Progenitor cell of endocrine pancreas (in vitro differentiated cells): ENCODE measurements at places on chromosomes 5 and 9.

GRCh38 chr5:88602584-88602983 is 280.4 kb downstream of the MEF2C start:
- no peak for DNase-seq

GRCh38 chr5:179814090-179814489 is 6.6 kb upstream of the SQSTM1 start:
- no peak for DNase-seq

GRCh38 chr5:125323613-125324012 is 577.2 kb upstream of the ZNF608 start:
- no peak for DNase-seq

GRCh38 chr5:57538341-57538955 is 55.8 kb upstream of the ACTBL2 start:
- no peak for DNase-seq

DNA sequence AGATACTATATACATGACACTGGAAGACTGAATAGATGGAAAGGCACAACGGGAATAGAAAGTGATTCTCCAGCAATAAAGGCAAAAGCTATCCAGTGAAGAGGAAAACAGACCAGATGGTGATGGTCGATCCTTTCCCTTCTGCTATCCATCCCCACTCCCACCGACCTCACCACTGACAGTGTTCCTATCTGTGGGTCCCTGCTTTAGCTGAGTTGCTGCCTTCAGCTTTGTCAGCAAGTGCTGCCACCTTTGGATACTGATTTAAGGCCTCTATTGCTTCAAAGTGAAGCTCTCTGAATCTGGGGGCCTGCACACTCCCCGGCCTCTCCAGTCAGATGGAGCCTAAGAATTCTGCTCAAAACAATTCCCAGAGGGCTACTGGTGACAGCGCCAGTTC is 32.3 kb downstream of the EPB41L4A start:
- no peak for DNase-seq

DNA sequence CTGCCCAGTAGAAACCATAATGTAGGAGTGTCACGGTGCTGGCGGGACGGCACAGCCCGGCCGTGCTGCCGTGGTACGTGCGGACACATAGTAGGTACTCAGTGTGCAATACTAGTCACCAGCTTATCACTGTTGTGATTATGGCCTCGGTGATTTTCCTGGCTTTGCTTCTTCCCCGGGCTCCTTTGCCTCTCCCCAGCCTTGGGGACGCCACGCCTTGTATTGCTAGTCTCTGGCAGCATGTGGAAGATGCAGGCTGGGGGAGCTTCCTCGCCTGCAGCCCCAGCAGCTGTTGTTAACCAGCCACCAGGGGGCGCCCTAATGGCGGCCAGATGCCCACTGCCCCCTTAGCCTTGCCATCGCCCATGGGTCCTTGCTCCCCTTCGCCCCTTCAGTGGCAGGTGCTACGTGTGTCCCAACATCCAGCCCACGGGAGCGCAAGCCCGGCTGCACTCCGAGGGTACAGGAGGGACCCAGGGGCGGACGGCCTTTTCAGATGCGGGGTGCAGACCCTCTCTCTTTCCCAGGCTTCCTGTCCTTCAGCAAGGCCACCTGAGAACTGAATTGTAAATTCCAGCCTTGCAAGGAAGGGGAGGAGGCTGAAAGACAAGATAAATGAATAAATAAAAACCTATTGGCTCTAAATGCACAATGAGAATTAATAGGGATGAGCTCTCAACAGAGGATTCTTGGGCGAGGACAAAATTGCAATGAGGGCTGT is 8.0 kb downstream of the NTNG2 start:
- DNase-seq = peak; percentile 60

DNA sequence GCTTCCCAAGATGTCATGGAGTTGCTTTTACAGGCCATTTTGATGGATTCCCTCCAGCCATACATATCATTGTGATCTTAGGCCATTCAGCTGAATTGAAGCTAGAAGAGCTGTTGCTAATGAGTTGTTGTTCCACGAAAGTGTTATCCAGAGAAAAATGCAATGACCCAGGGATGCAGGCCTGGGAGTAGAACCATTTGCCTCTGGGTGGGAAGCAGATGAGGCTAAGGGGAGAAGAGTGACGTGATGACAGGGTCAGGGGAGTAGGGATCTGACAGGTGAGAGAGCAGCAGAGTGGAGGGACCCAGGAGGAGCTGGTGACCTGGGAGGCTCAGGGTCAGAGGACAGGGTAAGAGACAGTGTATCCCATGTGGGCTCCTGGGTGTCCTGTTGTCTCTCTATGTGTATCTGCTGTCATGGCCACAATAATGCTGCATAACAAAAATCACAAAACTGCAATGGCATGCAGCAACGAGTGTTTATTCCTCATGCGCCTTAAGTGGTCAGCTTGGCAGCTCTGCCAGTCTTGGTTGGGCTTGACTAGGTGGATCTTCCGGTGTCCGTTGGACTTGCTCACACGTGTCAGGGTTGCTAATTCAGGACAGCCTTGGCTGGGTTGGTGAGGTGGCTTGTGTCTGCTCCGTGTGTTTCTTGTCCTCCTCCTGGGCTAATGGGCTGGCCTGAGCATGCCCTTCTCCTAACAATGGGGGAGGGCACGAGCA is 90.6 kb downstream of the LIFR start:
- no peak for DNase-seq

GRCh38 chr5:141359790-141360426 is at the start of gene PCDHGB2:
Gene PCDHGB2 (plus strand): TSS chr5:141359994. CDS start chr5:141360136, 142 bp downstream.
- no peak for DNase-seq

DNA sequence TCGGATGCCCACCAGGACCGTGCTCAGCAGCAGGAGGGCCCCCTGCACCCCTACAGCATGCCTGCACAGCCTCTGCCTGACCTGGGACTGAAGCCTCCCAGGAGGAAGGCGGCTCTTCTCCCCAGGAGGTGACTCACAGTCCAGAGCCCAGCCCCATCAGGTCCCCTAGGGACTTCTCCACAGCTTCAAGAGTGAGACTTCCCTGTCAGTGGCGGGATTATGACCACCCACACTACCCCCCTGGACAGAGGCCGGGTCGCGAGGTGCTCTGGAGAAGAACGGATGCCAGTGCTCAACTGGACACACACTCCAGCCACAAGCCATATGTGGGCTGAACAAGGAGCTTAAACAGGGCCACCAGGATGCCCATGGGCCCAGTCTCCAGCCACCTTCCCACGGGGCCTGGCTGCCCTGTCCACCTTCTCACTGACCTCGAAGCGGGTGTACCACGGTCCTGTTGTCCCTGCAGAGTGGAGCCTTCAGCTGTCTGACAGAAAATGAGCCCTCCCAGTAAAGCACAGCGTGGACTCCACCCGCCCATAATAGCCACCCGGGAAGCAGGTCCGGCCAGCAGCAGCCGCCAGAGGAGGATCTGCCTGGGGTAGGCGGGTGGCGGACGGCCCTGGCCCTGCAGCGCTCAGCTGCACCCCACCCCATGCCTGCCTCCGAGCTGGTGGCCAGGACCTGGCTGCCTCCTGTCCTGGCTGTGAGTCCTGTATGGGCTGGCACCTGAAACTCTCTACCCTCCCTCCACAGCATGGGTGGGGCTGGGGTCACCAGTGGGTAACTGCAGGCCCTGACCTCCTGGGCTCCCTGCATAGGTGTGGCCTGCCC is 54.7 kb downstream of the SEMA4D start:
- DNase-seq = no peak

DNA sequence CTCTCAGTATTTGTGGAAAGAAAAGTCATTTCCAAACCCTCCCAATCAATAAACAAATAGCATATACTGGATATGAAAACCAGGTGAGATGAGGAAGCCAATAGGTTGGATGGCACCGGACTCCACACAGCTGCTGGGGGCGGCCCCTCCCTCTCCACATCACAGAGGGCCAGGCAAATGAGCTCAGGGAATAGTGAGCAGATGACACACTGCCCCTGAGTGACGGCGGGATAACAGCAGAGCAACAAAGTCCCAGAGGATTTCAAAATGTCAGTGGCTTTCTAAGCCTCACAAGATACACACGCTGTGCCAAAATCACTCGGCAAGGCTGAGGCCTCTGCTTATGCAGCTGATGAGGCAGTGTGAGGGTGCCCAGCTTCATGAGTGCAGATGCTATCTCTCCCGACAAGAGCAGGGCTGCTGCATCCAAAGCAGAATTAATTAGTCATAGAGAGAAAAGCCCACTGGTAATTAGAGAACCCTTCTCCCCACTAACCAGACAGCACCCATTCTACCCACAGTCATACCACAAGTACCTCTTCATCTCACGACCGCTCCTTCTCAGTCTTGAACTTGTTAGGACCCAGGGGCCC is 235.0 kb upstream of the NFIL3 start:
- no peak for DNase-seq

DNA sequence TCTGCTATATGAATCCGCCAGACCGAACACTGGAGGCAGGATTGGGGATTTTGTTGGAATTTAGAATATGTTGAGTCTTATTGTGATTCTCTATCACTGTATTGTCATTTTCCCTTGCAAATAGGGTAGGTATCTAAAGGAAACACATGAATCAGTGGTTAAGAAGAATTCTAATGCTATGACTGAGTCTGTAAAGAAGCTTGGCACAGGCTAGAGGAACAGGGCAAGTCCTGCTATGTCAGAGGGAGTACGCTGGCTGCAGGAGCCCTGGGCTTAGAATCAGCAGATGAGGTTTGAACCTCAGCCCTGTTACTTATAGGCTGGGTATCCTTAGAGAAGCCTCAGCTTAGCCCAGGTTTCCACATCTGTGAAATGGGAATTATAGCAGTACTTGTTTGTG is 198.1 kb downstream of the NR3C1 start:
- DNase-seq = no peak

GRCh38 chr5:15254607-15255006 is 245.4 kb upstream of the FBXL7 start:
- DNase-seq = no peak

DNA sequence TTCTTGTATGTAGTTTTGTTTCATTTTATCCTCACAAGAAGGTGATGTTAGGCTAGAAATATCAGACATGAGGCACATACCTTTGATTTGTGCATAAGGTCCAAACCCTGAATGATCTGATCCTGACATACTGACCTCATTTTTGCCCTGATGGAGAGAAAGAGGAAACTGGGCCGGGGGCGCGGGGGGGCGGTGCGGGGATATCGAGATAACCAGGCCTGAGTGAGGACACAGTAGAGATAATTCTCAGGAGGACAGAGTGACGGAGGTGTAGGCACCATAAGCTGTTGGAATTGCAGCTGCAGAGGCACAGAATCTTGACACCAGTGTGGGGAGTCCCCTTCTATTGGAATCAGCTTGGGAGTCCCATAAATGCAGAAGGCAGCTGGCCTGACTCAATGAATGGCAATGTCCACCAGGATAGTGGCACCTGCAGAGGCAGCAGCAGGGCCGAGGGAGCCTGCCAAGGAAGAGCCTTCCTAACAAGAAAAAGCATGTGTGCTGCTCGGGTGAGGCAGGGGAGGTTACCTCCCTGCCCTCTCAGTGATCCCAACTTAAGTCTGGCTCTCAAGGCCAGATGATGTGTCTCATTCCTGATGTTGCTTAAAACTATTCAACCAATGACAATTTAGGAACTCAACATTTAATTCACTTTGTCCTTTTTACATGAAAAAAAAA is 234.3 kb upstream of the MSX2 start:
- no peak for DNase-seq

DNA sequence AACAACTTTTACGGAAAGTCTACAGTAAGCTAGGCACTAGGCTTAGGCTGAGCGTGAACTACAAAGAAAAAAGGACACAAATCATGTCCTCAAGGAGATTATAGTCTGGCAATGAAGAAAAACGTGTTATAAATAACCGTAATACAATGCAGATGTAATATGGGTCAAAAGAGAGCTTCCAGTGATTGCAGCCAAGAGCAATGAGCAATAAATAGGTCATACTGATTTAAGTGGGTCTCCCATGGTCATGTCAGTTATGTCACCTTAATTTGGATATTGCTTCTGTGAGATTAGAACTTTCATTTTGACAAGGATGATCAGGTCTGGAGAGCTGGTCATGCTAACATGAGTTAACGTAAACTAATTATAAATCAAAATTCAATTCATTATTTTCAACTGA is 158.6 kb upstream of the GNA14 start:
- DNase-seq = no peak
